T-helper 1 cell (primary cell): ENCODE measurements at places on chromosomes 4 and X.
A peak's percentile ranks its signal among the peaks of the same experiment; 100 is the strongest.

GRCh38 chrX:13081395-13082205, 37.2 kb upstream of the FAM9C start:
- no peak for DNase-seq

GRCh38 chrX:72169008-72169728, 12.4 kb upstream of the PIN4 start:
- DNase-seq, result peak; percentile 11

DNA sequence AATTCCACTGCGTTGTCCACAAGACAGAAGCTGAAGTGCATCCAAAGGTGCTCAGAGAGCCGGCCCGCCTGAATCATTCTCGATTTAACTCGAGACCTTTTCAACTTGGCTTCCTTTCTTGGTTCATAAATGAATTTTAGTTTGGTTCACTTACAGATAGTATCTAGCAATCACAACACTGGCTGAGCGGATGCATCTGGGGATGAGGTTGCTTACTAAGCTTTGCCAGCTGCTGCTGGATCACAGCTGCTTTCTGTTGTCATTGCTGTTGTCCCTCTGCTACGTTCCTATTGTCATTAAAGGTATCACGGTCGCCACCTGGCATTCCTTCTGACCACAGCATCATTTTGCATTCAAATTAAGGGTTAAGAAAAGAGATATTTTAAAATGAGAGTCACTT, 115.5 kb downstream of the NFKB1 start:
- DNase-seq, result no peak

- no peak for DNase-seq
Measured at GRCh38 chr4:87853891-87854290, 21.1 kb downstream of the MEPE start.

DNA sequence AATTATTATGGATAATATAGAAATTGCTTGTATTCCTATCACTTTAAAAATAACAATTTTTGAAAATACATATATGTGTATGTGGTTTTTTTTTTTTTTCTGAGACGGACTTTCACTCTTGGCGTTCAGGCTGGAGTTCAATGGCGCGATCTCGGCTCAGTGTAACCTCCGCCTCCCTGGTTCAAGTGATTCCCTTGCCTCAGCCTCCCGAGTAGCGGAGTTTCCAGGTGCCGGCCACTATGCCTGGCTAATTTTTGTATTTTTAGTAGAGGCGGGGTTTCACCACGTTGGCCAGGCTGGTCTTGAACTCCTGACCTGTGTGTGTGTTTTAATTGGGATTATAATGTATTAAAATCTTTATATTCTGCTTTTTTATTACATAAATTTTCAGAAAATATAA, 97.9 kb upstream of the NUDT6 start:
- no peak for DNase-seq

- DNase-seq, result no peak
Measured at GRCh38 chrX:16089086-16089485, 34.3 kb upstream of the GRPR start.

DNA sequence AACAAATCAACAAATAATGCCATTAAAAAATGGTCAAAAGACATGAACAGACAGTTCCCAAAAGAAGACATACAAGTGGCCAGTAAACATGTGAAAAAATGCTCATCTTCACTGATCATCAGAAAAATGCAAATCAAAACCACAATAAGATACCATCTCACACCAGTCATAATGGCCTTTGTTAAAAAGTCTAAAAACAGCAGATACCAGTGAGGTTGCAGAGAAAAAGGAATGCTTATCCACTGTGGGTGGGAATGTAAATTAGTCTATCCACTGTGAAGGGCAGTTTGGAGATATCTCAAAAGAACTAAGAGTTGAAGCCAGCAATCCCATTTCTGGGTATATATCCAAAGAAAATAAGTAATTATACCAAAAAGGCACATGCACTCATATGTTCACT, 668.1 kb upstream of the CPEB2 start:
- no peak for DNase-seq

DNA sequence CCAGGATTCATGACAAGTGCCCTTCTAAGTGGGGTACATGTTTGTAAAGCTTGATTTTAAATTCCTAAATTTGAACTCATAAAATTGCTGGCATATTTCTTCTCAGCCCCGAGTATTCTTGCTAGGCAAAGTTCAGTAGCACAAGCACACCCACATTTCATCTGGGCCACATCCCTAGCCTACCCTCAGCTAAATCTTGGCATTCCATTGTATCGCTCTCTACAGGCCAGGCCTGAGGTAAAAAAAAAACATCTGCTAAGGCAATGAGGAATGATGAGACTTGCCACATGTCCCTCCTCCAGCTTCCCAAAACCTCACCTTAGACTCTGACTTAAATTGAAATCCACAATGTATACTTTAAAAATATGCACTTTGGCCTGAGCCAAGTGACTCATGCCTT, 51.4 kb upstream of the VCX3B start:
- DNase-seq, result no peak

GRCh38 chrX:48493890-48494364, 14.9 kb upstream of the PORCN start:
- no peak for DNase-seq

DNA sequence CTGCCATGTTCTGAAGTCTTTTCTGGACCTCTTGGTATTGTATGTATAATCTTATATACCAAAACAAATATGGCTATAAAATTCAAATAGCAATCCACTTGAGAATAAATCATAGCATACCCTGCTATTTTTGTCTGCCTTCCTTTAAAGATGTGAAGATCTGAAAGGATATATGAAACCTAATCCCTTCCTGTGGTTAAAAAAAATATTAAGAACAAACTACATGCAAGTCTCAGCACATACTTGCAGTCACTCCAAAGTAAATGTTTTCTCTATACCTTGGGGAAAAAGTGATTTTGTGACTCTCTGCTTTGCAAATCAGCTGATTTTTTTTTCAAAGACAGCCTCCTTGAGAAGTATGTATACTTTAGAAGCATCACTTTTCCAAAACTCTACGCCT, 322.9 kb downstream of the ANKRD50 start:
- DNase-seq, result no peak

- DNase-seq, result peak; percentile 86
Measured at GRCh38 chr4:2935762-2936743, 27.2 kb downstream of the NOP14 start.
